ENCODE measurements at places on chromosomes 2 and 18.

GRCh38 chr18:62131301-62131909 lies 55.5 kb downstream of the PIGN start:
- DNase-seq, result peak; percentile 34

DNA sequence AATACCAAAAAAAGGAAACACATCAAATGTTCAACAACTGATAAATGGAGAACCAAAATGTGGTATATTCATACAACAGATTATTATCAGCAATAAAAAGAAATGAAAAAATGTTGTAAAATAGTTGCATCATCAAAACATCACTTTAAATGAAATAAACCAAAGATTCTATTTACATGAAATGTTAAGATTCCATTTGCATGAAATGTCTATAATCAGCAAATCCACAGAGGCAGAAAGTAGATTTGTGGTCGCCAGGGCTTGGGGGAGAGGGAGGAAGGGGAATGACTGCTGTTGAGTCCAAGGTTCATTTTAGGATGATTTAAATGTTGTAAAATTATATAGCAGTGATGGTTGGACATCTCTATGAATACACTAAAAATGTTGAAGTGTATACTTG lies 181.9 kb downstream of the RTP5 start:
- DNase-seq, result no peak

DNA sequence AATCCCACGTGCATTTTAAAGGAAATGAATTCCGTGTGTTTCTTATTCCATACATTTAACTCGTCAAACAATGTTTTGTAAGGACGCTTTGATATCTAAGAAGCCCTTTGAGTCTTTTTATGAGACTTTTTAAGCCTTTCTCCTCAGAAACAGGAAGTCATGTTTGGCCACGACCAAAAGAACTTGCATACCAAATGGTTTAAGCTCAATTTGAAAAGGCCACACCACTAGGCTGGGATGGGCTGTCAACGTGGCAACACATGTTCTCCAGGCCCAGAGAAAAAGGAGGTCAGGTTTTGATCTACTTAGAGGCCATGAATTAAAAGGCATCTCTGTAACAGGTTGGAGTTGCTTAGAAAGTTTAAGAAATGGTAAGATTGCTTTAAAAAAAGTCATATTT lies 441.8 kb downstream of the CMPK2 start:
- DNase-seq, result no peak

- peak; percentile 17 for DNase-seq
Observed at GRCh38 chr2:24421668-24422067, 61.3 kb upstream of the ITSN2 start.

DNA sequence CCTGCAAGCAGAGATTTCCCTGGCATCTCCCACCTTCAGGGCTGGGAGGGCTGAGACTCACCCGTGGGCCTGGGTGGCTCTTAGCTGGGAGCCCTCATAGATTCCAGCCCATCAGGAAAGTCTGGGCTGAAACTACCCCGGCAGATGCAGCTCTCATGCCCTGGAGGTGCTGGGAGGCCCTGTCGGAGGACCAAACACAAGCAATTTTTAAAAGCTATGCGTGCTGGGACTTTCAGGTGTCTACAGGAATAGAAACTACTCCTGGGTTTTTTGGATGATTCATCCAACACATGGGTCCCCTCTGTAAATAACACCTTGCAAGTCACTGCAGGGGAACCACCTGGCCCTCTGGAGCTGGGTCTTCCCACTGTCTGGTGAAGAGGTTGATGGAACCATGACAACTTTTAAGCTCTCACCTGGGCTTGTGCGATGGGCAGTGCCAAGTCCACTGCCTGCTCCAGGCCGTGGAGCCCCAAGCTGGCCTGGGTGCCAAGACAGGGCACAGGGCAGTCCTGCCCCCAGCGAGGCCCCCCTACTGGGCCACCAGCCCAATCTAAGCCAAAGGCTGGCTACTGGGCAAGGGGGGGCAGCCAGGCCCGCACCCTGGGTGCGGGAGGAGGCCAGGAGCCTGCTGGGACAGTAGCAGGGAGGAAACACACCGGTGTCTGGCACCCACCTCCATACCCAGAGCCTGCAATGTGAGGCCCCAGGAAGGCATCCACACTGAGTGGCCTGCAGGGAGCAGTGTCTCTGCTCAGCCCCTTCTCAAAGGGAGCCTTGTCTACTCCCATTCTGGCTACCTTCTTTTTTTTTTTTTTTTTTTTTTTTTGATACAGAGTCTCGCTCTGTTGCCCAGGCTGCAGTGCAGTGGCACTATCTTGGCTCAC lies 1.1 kb upstream of the GPR55 start:
- DNase-seq, result no peak

DNA sequence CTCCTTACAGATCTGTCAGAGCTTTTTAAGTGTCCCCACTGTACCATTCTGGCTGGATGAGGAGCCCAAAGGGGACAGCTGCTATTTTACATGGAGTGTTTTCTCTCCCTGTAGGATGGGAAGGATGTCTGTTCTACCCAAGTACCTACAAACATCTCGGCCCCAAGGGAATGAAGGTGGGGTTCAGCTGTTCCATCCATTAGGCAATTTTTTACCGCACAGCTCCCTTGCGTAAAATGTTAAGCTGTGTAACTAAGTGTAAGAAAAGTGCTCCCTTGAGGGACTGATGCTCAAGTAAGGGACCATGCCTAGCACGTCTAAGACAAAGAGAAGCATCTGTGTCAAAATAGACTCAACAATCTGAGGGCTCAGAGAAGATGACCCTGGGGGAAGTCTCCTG lies 180.3 kb downstream of the MYO5B start:
- DNase-seq, result no peak

GRCh38 chr2:232668805-232669444 lies 28.2 kb upstream of the GIGYF2 start:
- no peak for DNase-seq
